Kidney (tissue), 22 donors: ENCODE measurements at places on chromosomes 12 and 14.

DNA sequence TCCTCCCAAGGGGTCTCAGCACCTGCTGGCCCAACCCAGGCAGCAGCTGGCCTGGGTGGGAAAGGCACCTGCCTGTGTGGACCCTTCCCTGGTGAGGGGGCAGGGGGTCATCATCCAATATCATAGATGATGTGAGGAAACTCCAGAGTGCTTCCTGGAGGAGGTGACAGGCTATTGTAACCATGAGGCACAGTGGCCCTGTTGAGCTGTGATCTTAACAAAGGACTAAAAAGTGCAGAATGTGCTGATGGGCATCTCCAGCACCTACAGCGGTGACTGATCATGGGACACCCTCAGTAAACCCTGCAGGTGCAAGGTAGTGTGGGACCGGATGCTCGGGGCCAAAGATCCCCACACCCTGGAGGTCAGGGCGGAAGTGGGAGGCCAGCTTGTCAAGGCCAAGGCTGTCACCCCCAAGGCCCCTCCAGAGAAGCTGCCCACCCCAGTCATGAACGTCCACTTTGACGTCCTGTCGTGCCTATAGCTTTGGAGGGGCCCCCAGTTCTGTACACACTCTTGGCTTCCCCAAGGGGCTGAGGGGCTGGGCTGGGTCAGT lies 7.5 kb downstream of the MMP17 start:
- no peak for DNase-seq

GRCh38 chr14:64675312-64675711 lies 28.9 kb upstream of the PLEKHG3 start:
- DNase-seq = no peak

DNA sequence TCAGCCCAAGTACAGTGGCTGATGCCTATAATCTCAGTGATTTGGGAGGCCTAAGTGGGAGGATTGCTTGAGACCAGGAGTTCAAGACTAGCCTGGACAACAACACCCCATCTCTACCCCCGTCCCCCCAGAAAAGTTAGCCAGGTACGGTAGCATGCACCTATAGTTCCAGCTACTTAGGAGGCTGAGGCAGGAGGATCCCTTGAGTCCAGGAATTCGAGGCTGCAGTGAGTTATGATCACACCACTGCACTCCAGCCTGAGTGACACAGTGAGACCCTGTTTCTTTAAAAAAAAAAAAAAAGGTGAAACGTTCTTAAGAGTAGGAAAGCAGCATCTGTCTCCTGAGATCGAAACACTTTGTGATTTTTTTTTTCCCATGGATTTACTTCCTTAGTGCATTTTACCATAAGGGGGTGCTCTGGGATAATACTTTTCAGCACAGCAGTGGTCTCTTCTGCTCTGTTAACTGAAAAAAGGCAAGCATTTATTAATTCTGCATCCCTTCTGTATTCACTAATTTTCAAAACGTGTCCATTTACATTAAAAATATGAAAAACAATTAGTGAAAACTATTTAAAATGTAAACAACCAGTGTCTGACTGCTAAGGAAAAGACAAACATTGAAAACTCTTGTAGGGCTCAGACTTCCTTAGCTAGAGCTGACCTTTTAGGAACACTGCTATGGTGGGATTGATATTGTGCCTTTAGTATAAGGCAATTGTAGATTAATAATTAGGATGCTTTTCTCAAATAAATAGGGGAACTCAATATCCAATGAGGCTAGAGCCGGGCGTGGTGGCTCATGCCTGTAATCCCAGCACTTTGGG lies 31.2 kb upstream of the USP44 start:
- DNase-seq = no peak

DNA sequence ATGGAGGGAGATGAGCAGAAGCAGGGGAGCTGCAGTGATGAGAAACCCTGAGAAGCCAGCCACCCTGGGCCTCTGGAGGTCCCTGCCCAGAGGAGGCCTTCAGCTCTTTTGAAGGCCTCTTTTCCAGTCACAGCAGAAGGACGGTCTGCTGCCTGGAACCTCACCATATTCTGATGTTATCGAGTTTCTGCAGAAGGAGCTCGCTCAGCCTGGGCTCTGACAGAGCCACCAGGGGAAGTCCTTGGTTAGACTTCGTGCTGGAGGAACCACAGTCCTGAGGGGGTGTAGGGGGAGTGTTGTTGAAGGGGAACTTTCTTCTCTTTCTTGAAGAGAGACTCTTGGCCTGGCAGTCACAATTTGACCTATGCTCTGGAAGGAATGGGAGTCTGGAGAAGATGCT lies 25.1 kb upstream of the BATF start:
- DNase-seq = no peak

DNA sequence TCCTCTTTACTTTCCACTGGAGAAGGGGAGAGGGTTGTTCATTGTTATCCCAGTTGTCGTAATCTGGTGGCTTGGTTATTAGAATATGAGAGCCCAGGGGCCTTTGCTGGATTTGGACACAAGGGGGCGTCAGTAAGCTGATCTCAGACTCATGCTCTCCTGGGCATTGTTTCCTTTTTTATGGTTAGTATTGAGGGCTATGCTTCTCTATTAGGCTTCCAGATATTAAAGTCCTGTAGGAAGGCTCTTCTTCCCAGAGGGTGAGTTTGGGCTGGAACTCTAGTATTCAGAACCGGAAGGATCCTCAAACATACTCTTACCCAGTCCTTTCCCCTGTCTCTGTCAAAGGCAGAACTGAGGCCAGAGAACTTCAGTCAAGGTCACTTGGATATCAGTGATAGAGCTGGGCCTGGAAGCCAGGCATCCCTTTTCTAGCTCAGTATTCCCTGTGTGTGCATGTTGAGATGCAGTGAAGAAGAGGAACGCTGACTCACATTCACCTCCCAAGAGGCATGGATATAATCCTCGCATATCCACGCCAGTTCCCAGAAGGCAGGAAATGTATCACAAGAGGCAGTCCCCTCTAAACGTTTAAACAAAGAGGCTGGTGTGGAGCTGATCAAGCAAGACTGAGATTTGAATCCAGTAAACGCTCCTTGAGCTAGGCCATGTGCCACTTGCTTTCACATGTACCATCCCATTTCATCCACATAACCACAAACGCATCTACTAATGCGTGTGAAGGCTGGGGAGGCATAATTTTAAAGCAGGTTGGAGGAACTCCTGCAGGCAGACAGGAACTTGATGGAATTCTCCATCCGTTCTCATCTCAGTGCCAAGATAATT lies 41.6 kb downstream of the UBE3B start:
- DNase-seq = peak; percentile 78

DNA sequence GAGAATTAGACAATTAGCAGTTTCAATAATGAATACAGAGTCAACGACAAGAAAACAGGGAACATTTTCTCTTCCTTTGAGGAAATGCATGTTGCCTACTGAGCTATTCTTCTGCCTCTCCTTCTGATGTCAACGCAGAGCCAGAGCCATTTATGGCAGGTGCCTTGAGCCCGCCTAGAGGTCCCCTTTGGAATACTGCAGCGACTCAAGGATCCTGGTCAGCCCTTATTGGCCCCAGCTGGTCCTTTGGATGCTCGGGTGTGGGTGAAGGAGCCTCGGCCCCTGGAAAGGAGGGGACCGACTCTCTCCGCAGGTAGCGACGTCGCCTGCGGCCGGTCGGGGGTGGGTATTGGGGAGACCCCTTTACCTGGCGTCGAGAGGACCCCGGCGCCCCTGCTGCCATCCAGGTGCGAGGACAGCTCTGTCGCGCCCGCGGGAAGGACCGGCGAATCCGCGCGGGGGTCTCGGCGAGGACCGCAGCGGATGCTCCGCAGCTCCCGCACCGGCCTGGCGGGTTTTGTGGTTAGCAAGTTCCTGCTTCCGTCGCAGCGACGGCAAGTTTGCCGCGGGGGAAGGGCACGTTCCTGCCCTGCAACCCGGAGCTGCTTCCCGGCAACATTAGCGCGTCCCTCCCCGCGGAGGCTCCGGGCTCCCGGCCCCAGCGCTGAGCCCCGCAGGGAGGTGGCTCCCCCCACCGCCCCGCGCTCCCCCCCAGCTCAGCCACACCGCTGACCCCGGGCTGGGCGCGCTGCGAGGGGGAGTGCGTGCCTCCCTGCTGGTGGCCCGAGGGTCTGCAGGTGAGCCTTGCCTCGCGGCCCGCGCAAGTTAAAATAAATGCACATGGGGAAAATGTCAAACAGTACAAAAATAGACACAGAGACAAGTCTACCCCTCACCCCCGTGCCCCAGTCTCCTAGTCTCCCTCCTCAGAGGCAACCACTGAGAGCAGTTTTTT lies at the start of gene MANSC1:
Gene MANSC1 (minus strand): TSS at position 532 of the 955 bp plus-strand sequence. CDS start 6,928 bp downstream, outside the sequence.
- DNase-seq = peak; percentile 81
